SK-N-MC (cell line): ENCODE measurements at places on chromosomes 12 and 14.

- no peak for DNase-seq
Observed at GRCh38 chr12:129561304-129561703, 342.5 kb downstream of the TMEM132D start.

GRCh38 chr14:67645414-67645813 is 25.7 kb downstream of the ARG2 start:
- no peak for DNase-seq

GRCh38 chr12:122422730-122423257 is 325 bp upstream of the CLIP1 start:
- no peak for DNase-seq

- peak; percentile 30 for DNase-seq
Observed at GRCh38 chr14:40806471-40806870, 800.2 kb upstream of the LRFN5 start.

GRCh38 chr14:54782751-54783659 is 119.6 kb downstream of the GCH1 start:
- DNase-seq: no peak

DNA sequence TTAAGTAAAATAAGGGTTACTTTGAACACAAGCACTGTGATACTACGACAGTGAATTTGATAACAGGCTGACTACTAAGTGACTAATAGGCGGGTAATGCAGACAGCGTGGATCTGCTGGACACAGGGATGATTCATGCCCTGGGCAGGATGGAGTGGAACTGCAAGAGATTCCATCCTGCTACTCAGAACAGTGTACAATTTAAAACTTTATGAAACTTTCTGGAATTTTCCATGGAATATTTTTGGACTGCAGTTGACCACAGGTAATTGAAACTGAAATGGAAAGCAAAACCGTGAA is 46.0 kb downstream of the YEATS4 start:
- no peak for DNase-seq

DNA sequence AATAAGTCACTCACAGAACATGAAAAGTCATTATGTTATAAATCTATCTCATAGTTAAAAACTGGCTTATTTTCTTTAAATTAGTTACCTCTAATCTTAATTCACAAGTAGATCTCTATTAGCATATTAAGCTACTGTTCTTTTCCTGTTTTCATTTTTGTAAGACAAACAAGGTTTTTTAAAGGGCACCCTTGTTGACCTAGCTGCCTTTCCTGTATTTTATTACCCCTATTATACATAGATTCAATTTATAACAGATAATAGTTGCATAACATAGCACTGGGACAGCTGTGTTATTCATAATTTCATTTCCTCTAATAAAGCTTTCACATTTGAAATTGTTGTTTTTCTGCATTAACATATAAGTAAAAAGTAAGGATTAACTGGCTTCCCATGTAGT is 1500.7 kb upstream of the FLRT2 start:
- no peak for DNase-seq

DNA sequence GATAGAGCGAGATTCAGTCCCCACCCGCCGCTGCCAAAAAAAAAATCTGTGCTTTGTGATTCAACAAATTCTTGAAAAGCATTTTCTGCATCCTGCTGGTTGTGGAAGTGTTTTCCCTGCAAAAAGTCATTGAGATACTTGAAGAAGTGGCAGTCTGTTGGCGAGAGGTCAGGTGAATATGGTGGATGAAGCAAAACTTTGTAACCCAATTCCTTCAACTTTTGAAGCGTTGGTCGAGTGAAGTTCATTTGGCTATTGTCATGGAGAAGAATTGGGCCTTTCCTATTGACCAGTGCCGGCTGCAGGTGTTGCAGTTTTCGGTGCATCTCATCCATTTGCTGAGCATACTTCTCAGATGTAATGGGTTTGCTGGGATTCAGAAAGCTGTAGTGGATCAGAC is 20.9 kb downstream of the SRGAP1 start:
- DNase-seq: no peak

- peak; percentile 63 for DNase-seq
Observed at GRCh38 chr12:48903982-48904411, 21.3 kb downstream of the FKBP11 start.

DNA sequence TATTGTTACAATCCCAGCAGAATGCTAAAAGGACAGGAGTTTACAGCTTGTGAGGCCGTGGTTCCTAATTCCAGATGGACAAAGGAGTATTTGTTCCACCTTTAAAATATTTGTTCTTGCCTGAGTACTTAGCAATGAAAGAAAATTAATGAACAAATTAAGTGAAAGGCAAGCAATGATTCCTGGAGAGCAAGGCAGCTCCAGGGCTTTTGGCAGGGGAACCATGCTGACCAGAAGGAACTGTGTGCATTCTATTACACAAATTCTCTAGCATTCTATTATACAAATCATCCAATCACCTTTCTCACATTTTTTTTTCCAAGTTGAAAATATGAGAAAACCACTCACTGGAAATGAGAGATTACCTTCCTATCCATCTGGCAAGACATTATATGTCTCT is 1.8 kb upstream of the BMAL2 start:
- DNase-seq: no peak

- no peak for DNase-seq
Observed at GRCh38 chr12:104510873-104511440, 54.2 kb downstream of the CHST11 start.

GRCh38 chr12:102806110-102806509 is 110.9 kb downstream of the PAH start:
- DNase-seq: no peak

- no peak for DNase-seq
Observed at GRCh38 chr12:110382683-110383082, 20.8 kb downstream of the ANAPC7 start.

DNA sequence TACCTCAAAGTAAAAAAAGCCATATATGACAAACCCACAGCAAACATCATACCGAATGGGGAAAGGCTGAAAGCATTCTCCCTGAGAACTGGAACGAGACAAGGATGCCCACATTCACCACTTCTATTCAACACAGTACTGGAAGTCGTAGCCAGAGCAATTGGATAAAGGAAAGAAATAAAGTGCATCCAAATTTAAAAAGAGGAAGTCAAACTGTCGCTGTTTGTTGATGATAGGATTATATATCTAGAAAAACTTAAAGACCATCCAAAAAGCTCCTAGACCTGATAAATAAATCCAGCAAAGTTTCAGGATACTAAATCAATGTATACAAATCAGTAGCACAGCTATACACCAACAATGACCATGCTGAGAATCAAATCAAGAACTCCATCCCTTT is 5.2 kb downstream of the NDUFA12 start:
- no peak for DNase-seq

- no peak for DNase-seq
Observed at GRCh38 chr12:71475280-71475679, 35.7 kb downstream of the LGR5 start.

DNA sequence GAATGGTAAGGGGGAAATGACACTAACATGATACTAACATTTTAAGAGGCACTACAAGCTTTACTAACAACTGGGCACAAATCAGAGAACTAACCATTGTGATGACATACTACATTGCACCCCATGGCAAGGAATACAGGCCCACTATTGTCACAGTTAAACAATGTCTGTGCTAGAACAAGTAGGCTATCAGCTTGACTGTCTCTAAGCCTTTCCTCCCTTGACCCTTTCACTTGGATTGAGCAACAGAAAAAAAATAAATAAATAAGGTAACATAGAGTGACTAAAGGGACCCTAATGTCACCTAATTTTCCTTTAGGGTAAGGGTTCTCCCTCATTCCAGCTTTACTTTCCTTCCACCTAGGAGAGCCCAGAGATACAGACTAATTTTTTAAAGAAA is 4.4 kb downstream of the SLC38A2 start:
- DNase-seq: no peak

- DNase-seq: no peak
Observed at GRCh38 chr14:94682736-94683135, 70.5 kb downstream of the SERPINA3 start.

- DNase-seq: no peak
Observed at GRCh38 chr12:54786081-54786480, 68.2 kb upstream of the MUCL1 start.

- DNase-seq: no peak
Observed at GRCh38 chr12:39852346-39852745, 232.7 kb upstream of the ABCD2 start.

DNA sequence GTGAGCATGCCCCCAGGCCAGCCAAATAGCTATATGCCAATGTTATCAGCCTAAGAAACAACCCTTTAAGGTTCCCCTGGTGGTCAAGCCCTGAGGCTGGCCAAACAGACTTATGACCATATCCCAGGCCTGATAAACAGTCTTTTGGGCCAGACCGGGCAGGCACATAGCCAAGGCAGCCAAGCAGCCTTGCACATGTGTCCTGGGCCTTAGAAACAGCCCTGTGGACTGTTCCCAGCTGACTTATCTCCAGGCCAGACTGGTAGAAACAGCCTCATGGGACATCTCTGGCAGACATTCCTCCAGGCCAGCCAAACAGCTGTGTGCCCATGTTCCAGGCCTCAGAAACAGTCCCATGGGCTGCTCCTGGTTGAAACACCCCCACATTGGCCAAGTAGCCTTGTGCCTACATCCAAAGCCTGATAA is 295.0 kb upstream of the MGAT4C start:
- no peak for DNase-seq

DNA sequence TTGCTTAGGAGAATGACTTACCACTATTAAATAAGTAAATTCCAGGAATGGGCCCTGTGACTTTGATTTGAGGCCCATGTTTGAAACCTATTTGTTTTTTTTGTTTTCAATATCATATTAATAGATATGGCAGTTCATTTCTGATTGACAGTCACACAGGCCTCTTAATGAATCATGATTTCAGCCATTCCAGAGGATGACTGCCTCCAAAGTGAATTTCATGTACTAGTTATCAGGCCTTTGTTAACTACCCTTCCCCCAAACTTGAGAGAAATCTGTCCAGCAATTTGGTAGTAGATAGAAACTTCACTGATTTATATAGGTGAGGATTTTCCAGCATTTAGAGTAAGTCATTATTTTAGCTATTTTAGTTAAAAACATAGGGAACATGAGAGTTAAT is 25.9 kb upstream of the GALNT16 start:
- DNase-seq: no peak

DNA sequence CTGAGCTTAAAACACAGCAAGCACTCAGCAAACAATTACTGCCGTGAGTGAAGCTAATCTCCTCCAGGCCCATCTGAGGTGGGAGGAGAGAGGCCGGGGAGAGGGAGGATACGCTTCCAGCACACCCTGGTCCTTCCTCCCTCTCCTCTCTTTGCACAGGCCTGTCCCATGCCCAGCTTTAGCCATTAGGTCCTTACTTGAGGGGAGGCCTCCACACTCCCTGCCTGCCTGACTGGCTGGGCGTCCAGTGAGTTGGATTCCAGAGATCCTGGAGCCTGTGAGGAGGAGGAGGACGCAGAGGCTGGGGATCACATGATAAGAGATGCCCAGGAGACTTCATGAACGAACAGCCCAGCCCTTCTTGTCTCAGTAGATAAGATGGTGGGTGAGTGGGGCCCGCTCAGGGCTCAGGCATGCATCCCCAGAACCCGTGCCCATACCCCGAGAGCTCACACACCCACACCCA is 65.1 kb upstream of the NCOR2 start:
- DNase-seq: no peak

GRCh38 chr12:126811391-126811790 is 1455.6 kb upstream of the TMEM132C start:
- no peak for DNase-seq

- no peak for DNase-seq
Observed at GRCh38 chr12:23944067-23944466, 5.4 kb downstream of the SOX5 start.

GRCh38 chr14:99213101-99213500 is 58.9 kb downstream of the BCL11B start:
- DNase-seq: no peak

DNA sequence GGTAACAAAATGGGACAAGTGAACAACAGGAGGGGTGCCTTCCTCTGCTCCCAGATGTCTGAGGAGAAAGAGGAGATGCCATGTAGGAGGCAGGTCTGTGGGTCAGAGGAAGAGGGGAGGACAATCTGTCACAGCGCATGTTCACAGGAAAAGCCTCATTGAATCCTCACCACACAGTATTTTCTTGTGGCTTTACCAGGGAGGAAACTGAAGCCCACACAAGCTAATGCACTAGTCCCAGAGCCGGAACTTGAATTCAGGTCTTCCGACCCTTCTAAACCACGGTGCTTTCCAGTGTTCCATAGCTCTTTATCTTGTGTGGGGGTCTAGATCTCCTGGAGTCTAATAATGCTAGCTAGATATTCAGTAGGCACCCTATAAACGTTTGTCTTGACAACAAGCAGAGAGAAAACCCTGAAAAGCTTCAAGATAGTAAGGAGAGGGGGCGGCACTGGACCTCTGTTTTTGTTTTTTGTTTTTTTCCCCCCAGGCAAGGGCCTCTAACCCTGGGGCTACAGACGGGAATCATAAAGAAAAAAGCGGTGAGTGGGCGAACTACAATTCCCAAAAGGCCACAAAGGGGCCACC is 371 bp upstream of the SHMT2 start:
- DNase-seq: no peak

GRCh38 chr12:70540996-70541395 is 96.2 kb downstream of the PTPRB start:
- no peak for DNase-seq

- no peak for DNase-seq
Observed at GRCh38 chr12:118164798-118165486, 29.0 kb downstream of the PEBP1 start.

DNA sequence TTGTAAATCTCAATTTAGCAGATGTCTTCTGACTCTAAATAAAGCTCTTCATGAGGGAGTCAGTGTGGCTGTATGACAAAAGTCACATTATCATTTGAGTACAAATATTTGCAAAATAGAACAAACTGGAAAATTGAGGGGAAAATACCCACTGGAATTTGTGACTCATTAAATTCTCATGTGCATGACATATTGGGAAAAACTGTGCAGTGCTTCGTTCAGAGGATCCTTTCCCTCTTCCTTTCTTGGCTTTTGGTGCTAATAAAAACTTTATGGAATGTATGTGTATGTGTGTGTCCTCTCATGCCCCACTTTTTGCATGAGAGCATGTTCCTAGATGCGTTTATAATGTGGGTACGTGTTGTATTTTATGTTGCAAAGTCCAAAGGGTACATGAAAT is 267.8 kb downstream of the KTN1 start:
- DNase-seq: no peak
